ENCODE measurements at places on chromosomes 7 and 10. TPM values are rescaled to one million over a fixed set of nuclear protein-coding genes. Genes with fewer than 3 reads are reported as not detected.

Gene ZNF425
- 4.2 TPM for total RNA-seq

Gene FAM13C
- total RNA-seq: 1.6 TPM

Gene GTF2IRD1
- 6.8 TPM for total RNA-seq

Gene BMS1
- 15.3 TPM for total RNA-seq

Gene POLL
- total RNA-seq: 6.3 TPM

Gene DNAJC2
- 17.1 TPM for total RNA-seq

Gene ELFN1
- total RNA-seq: 0.08 TPM

Gene ADARB2
- not detected for total RNA-seq

Gene GNAT3
- total RNA-seq: not detected

Gene ZFAND2A
- 10.1 TPM for total RNA-seq

Gene HTR5A
- not detected for total RNA-seq

Gene VPS37D
- 4.2 TPM for total RNA-seq

Gene EVX1
- not detected for total RNA-seq

Gene OR9A2
- 0.12 TPM for total RNA-seq

Gene HPSE2
- not detected for total RNA-seq
